ENCODE measurements at places on chromosomes 6 and 20. TPM values are rescaled to one million over a fixed set of nuclear protein-coding genes. Genes with fewer than 3 reads are reported as not detected.

GRCh38 chr6:84197708-84198107 lies 29.7 kb downstream of the CEP162 start:
- peaks cover 17% of the 10 kb centered on the region for H3K4me1 ChIP-seq
- H3K4me3 ChIP-seq: no peak overlapping the region
- no peaks in the 10 kb centered on the region for H3K36me3 ChIP-seq
- no peak overlapping the region for H3K27ac ChIP-seq

The BMP7 gene
- not detected for total RNA-seq

The FAM217A gene
- not detected for total RNA-seq

The C20orf202 gene
- total RNA-seq: not detected

All from PC-3 (cell line).